ENCODE measurements at places on chromosomes 4 and X. TPM values are rescaled to one million over a fixed set of nuclear protein-coding genes. Genes with fewer than 3 reads are reported as not detected.

GRCh38 chrX:17814557-17814956, 46.5 kb downstream of the RAI2 start:
- peak; percentile 1 for DNase-seq

DNA sequence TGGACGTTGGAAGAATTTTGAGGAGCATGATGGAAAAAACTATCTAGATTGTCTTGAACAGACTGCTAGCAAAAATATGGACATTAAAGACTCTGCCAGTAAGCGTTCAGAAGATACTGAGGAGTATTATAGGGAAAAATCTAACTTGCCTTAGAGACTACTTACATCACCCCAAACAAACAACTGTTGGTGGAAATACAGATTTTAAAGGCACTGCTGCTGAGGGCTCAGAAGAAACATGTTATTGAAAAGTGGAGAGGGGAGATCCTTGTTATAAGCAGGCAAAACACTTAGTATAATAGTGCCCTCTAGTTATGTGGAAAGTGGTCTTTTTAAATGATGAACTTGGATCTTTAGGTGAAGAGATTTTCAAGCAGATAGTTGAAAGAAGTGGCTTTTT, 29.2 kb downstream of the MAD2L1 start:
- no peak for DNase-seq

SPINK2 gene
- not detected for total RNA-seq

- no peak for DNase-seq
Measured at GRCh38 chr4:78592088-78592783, 40.7 kb downstream of the ANXA3 start.

DNA sequence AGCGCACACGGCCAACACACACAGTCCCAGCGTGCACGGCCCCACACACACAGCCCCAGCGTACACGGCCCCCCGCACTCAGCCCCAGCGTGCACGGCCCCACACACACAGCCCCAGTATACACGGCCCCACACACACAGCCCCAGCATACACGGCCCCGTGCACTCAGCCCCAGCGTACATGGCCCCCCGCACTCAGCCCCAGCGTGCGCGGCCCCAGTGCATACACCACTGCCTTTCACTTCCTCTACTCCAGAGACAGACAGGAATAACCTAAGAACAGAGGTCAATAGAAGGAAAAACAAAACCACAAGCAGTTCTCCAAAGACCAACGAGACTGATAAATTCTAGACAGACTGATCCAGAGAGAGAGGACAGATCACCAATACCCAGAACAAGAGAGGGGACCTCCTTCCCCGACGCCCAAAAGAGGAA, 17.1 kb downstream of the GAK start:
- DNase-seq, result no peak

ADGRG4 gene
- not detected for total RNA-seq

NLRP2B gene
- not detected for total RNA-seq

- DNase-seq, result no peak
Measured at GRCh38 chr4:89942811-89943210, 48.2 kb downstream of the MMRN1 start.

- DNase-seq, result no peak
Measured at GRCh38 chrX:69216911-69217310, 51.7 kb upstream of the PJA1 start.
